ENCODE measurements at places on chromosomes 3 and 15.
A peak's percentile ranks its signal among the peaks of the same experiment; 100 is the strongest.

DNA sequence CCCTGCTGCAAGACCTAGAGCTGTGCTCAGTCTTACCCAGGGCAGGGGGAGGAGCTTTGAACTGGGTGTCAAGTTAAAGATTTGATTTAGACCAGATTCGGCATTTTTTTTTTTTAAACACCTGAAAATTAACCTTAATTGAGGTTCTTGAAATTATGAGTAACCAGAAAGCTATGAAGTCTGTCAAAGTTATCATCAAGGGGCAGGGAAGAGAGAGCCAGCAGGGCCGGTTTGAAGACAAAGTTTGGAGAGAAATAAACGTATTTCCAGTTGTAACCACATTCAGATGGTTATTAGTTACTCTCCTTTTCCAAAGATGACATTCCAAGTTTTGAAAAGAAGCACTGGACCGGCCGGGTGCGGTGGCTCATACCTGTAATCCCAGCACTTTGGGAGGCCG is 12.0 kb downstream of the TMEM266 start:
- no peak for DNase-seq

DNA sequence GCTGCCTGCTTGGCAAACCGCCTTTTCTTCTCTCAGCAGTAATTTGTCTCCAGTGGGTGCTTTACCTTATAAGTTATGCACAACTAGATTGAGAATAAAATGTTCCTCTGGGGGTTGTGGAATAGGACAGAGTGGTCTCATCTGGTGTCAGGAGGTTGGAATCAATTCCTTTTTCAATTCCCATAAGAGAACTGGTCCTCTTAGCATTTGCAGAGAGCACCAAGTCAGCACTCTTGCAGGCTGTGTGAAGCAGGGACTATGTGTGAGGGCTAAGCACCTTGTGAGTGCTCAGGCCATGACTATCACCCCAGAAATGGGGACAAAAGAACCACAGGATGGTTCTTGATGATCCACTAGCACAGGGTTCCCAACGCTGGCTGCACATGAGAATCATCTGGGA is 163.6 kb upstream of the UMPS start:
- no peak for DNase-seq

DNA sequence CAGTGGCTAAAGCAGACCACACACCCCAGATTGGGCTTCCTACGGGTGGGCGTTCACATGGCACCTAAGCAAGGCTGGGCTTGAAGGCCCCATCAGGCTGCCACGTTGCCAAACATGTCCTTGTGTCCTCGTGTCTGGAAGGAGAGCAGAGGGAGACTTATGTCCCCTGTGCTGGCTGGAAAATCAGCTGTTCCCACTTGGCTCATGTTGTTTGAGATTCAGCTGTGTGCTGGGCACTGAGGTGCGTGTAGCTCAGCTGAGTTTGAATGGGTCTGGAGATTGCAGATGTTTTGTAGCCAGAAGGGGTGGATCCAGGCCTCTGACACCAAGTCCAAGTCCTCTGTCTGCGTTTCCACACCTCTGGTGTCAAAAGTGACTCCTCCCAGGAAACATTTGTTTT is 34.6 kb downstream of the RLBP1 start:
- DNase-seq: no peak

- no peak for DNase-seq
These were observed 26.3 kb downstream of the PXYLP1 start for GRCh38 chr3:141257961-141258360.

DNA sequence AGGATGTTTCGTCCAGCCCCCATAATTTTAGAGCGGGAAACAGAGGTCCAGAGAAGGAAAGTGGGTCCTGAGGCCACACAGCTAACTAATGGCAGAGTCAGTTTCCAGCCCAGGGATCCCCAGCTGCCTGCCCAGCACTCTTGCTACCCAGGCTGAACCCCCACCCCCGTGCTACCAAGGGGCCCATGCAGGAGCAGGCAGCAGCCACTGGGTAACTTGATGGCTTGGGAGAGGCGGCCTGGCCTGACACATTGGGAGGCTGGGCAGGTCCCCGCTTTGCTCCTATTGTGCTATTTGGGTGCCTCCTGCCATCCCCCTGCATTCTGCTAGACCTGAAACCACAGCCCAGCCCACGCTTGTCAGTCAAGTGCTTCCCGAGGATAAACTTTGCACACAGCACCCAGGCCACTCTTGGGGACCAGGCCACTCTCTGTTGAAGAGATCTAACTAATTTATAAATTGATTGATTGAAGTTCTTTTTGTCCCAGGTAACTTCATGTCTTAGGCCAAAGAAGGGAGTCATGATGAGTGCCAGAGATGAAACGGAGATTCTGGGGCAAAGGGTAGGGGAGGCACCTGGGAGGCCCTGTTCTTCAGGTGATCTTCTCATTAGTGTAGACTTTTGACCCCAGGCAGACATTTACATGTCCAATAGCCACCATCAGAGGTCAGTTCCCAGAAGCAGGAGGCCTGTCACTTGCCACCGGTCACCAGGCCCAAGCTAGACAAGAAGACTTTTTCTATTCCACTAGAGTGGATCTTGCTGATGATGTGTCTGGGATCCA is 7.0 kb downstream of the PAK6 start:
- DNase-seq: no peak

- no peak for DNase-seq
These were observed 262.6 kb downstream of the MECOM start for GRCh38 chr3:169400874-169401273.

GRCh38 chr3:175489406-175489805 is 630.3 kb downstream of the NAALADL2 start:
- no peak for DNase-seq

DNA sequence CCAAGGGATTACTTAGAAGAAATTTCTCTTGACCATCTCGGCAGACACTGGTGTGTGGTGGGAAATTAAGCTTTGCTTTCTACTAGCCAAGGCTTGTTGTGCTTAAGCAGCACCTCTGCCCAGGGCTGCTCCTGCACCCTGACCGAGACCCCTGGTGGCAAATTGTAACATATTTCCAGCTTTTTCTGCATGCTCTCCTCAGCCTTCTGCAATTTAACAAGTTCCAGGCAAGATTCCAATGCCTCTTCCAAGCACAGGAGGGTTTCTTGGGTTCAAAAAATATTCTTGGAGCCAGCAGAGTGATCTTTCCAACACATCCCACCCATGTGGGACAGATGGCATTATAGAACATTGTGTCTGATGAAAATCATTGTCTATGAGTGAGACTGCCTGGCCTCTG is 210.5 kb downstream of the CLSTN2 start:
- DNase-seq: no peak

DNA sequence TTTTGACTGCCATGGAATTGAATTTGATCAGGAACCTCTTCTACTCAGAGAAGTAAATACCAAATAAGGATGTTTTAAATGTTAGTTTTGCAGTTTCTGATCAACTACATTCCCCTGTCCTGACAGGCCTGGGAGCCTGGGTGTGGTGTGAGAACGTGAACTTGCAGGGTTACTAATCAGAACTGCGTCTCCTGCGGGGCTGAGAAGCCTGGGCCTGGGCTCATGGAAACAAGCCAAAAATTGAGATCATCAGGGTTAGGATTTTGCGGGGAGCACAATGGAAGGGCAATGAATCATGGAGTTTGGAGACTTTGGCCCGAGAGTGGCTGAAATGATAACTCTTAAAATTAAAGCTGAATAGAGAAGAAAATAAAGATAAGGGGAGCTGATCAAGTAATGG is 47.8 kb upstream of the C3orf70 start:
- DNase-seq: no peak

- DNase-seq: no peak
These were observed 33.4 kb upstream of the SCAANT1 start for GRCh38 chr3:63945558-63946096.

DNA sequence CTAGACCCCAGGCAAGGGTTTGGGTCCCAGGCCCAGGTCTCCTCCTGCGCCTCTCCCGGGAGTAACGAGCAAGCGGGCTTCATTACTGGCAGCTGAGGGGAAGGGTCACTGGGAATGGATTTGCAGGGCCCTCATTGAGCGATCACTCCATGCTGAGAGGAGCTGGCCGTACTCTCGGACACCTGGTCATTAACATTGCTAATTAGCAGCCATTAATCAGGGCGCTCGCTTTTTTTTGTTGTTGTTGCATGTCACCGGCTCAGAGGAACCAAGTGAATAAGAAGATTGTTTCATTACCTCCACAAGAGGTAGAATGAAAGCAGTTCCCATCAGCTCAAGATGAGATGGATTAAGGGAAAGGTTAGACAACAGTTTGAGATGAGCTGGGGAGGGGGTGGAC is 293.0 kb upstream of the ATP11B start:
- no peak for DNase-seq

GRCh38 chr15:43826508-43827341 is at the start of gene WDR76:
WDR76 (plus strand) TSS chr15:43827002; CDS start chr15:43827033, 31 bp downstream.
- DNase-seq: peak; percentile 50

- no peak for DNase-seq
These were observed 14.2 kb upstream of the U2SURP start for GRCh38 chr3:142987080-142987700.

GRCh38 chr3:50262778-50263177 is 6.2 kb upstream of the SEMA3B start:
- no peak for DNase-seq

GRCh38 chr15:74229686-74230085 is 6.4 kb upstream of the CCDC33 start:
- DNase-seq: no peak

Data from activated T-cell treated with anti-CD3 and anti-CD28 coated beads for 1 hour (primary cell).